ENCODE measurements at places on chromosomes 3 and 15.
A peak's percentile ranks its signal among the peaks of the same experiment; 100 is the strongest.

DNA sequence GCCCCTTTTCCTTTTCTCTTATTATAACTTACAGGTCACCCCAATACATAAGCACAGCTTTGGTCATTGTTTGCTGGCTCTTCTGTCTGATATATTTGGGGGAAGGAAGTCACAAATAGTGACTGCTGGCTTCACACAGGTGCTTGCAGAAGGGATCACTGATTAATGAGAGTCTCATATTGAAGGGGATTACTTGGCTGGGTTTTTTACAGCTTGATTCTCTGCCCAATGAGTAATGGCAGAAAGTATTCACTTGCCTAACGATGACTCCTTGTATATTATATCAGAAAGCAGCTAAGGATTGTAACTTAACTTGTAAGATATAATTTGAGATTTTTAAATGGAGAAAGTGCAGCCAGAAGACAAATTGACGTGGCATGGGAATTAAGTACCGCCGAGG is 119.3 kb upstream of the PFN2 start:
- DNase-seq = no peak

- DNase-seq = no peak
These were observed 241.1 kb downstream of the RYR3 start for GRCh38 chr15:33551860-33552259.

- DNase-seq = no peak
These were observed 387.6 kb upstream of the CBLB start for GRCh38 chr3:106256249-106256957.

GRCh38 chr3:155494332-155494731 is 200.8 kb upstream of the STRIT1 start:
- no peak for DNase-seq

DNA sequence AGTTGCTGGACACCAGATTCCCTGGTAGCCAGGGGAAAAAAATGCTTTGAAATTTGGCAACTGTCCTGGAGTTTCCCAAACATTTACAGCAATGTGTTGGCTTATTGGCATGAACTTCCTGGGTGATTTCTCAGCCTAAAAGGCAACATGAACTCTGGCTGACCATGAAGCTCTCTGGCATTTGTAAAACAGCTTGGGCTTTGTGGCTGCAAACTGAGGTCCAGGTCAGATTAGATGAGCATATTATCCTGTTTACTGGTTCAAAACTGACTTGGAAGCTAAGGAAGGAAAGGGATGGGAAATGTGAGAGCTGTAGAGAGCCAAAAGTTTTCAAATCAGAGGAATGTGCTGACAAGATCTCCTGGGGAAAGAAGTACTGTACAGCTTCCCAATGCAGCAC is 139.0 kb downstream of the P3H2 start:
- DNase-seq = no peak

DNA sequence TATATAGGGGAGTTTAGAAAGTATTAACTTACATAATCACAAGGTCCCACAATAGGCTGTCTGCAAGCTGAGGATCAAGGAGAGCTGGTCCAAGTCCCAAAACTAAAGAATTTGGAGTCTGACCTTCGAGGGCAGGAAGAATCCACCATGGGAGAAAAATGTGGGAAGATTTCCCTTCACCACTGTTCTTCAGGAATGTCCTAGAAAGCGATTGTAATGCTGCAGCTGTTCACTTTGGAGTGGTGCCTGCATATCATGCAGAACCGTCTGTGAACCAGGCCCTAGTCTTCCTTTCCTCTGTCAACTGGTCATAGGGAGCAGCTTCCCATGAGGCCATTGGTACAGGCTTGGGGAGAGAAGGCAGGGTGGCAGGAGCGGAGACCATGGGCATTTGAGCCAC is 497.9 kb upstream of the ARPP21 start:
- no peak for DNase-seq

DNA sequence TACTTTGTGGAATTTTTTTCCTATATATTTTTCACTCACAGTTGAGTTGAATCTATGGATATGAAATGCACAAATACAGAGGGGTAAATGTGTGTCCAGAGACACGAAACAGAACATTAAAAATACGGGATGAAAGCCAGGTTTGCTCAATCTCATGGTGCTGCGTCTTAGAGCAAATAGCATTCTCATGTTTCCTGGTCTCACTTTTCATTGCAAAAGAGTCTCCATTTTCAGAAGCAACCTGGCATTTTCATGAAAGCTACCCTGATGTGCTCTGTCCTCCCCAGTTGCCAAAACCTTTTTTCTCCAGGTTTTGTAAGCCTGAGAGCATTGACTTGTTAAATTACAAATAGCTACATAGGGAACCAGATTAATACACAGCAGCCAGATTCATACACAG is 49.5 kb upstream of the MBNL1 start:
- DNase-seq = no peak

GRCh38 chr3:25820366-25820765 is 30.5 kb downstream of the OXSM start:
- DNase-seq = no peak

GRCh38 chr3:55654123-55654760 is 167.1 kb upstream of the WNT5A start:
- DNase-seq = no peak

DNA sequence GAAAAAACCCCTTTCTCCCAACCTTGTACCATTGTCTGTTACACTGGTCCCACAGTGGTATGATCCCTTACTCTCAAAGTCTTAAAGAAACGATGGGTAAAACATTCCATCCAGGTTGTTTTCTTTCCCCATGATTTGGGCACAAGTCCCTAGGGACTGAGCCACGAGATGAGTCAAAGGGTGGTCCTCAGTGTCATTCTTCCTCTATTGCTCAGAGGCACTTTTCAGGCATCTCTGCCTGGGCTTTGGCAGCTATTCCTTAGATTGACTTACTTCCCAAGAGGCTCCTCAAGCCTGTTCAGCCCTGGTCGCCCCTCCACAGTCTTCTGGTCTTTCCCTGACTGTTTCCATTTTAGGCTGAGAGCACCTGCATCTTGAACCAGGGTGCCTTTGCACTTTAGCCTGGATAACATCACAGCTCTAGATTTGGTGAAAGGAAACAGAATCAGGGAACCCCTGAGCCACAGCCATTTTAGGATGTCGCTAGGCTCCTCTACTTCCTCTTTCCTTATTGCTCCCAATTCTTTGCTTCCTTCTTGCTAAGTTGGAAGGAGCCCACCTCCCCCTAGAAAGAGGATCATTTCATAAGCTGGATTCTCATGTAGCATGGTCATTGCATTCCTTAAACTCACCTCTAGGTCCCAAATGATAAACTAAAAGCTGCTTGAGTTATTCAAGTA is 131.0 kb upstream of the TPRG1 start:
- DNase-seq = no peak

DNA sequence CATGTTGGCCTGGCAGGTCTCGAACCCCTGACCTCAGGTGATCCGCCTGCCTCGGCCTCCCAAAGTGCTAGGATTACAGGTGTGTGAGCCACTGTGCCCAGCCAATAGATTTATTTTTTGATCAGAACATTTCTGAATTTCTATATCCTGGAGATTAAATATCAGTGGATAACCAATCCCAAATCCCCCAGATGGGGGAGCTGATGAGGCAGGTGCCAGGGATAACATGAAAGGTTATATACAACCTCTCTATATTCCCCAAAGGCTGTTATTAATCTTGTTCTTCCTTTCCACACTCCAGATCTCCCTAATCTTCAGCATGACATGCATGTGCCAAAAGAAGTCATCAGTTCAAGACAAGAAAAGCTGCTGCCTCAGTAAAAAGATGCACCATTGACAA is 112.3 kb downstream of the WDR76 start:
- DNase-seq = peak; percentile 47

DNA sequence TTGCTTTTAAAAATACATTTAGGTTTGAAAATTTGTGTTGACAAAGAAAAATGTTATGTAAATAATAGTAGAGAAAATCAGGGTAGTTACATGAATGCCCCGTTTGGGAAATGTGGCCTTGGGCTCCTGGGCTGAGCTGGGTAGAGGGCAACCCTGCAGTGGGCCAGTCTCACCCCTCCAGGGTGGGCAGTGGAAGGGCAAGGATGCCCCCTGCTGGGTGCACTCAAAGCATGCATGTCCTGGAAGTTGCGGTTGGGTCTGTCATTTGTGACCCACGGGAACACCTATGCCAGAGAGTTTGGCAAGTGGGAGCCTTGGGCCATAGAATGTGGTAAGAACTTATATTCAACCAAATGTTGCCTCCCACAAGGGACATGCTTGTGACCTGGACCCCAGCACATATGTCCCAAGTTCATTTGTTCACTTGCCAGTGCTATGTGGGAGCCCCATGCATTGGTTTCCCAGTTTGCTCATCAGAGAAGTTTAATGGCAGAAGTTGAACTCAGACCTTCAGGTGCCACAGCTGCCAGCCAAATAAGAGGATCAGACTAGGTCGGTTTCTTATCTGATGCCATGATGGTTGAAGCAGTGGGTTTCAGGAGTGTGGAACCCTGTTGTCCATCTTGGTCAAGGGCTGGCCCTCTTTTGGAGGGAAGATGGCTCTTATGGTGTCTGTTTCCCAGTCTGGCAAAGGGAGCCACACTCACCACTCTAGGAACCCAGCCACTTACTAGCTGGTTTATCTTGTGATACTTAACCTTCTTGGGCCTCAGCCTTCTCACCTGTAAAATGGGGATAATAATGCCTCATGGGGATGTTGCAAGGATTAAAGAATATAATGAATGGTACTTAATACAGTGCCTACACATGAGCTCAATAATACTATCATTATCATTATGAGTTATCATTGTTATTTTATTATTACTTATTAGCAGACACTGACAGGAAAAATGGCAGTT is 2.5 kb upstream of the PLCB2 start:
- DNase-seq = no peak

DNA sequence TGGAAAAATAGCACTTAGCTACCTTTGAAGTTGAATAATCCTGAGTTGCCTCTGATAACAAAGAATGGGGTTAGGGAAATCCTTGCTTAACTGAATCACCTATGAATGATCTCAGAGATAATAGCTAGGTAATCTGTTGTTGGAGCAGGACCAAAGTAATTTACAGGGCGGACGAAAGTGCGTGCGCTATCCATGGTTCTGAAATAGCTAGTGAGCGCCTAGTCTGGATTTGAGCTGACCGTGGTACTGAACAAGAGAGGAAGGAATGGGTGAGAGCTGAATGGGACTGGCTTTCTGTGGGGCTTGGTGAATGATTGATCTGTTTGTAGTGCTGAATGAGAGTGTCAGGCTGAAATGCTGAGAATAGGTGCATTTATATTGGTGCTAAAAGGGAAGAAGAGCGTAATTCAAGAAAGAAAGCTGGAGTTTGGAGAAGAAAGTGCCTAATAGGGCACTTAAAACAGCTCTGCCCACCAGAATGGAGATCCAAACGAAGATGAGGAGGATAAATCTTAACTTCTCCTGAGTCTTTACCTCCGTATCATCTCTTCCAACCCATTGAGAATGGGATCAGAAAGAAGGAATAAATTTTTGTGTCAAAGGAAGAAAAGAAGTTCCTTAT is 10.1 kb downstream of the SCN10A start:
- no peak for DNase-seq

GRCh38 chr15:82873000-82873680 is 63.7 kb downstream of the WHAMM start:
- no peak for DNase-seq

DNA sequence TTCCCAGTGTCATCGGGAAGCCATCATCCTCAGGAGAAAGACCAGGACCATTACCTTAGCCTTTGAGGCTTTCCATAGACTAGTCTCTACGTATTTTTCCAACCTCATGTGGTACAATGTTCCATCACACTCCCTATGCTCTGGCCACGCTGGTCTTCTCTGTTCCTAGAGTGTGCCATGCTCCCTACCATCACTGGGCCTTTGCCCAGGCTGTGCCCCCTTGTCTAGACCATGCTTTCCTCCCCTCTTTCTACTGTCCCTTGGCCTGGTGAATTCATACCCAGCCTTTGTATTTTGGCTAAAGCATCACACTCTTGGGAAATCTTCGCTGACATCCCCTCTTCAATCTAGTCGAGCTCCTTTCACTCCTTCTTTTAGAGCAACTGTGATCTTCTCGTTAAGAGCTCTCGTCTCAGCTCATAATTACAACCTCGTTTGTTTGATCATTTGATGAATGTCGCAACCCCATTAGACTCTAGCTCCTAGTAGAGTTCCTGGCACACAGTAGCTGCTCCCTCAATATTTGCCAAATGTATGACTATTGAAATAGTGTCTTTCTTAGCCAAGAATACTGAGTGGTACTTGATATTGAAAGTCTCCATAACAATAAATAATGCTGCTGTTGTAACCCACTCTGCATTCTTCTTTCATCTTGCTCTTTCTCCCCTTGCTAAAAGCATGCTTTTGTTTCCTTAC is 100.2 kb upstream of the FAM3D start:
- DNase-seq = no peak

GRCh38 chr15:81886591-81886990 is 159.2 kb downstream of the MEX3B start:
- DNase-seq = peak; percentile 55

Data from esophagus muscularis mucosa (tissue), 4 donors.